HFFc6 (cell line): ENCODE measurements at places on chromosomes 16 and 17. TPM values are rescaled to one million over a fixed set of nuclear protein-coding genes. Genes with fewer than 3 reads are reported as not detected.

Gene FOXC2
- total RNA-seq: 6.3 to 8.3 TPM (median 6.9 TPM) in 3 replicates

Gene IFI35
- 6.4 to 19.8 TPM (median 9.4 TPM) in 3 replicates for total RNA-seq

Gene SULT1A1
- 0.13 to 0.40 TPM (median 0.18 TPM) in 3 replicates for total RNA-seq

Gene CREBBP
- total RNA-seq: 36.4 to 45.7 TPM (median 37.6 TPM) in 3 replicates

Gene SDF2
- 70.0 to 100 TPM (median 96.8 TPM) in 3 replicates for total RNA-seq

Gene DOC2A
- total RNA-seq: 0.19 TPM in 1 of 3 replicates, not detected in the others

Gene PITPNM3
- total RNA-seq: 0.87 to 1.1 TPM (median 1.1 TPM) in 3 replicates

Gene MMP28
- total RNA-seq: not detected in 3 replicates

Gene EPOP
- total RNA-seq: 0.85 to 1.3 TPM (median 1.3 TPM) in 3 replicates

Gene CDC27
- 179 to 202 TPM (median 193 TPM) in 3 replicates for total RNA-seq

Gene OR1E1
- total RNA-seq: not detected in 3 replicates

Gene IKZF3
- total RNA-seq: not detected in 3 replicates

Gene NXN
- 81.7 to 90.0 TPM (median 84.9 TPM) in 3 replicates for total RNA-seq

Gene FBXW10B
- 0.15 to 0.32 TPM (median 0.30 TPM) in 3 replicates for total RNA-seq

Gene CLDN6
- total RNA-seq: 0.24 TPM in 1 of 3 replicates, not detected in the others

Gene MED1
- 35.7 and 36.1 TPM in 2 replicates for total RNA-seq

Gene PMP22
- total RNA-seq: 28.0 and 39.4 TPM in 2 replicates

Gene RABEP2
- 21.3 to 25.2 TPM (median 23.7 TPM) in 3 replicates for total RNA-seq

Gene MT1F
- total RNA-seq: not detected in 2 replicates

Gene ASPA
- not detected in 2 replicates for total RNA-seq

Gene PDE6G
- 0.55 TPM in 1 of 3 replicates, not detected in the others for total RNA-seq

Gene TMEM106A
- 12.0 to 14.8 TPM (median 14.7 TPM) in 3 replicates for total RNA-seq

Gene ORC6
- total RNA-seq: 9.3 to 21.2 TPM (median 14.7 TPM) in 3 replicates

Gene RRAD
- 0.91 and 1.5 TPM in 2 replicates for total RNA-seq

Gene FA2H
- total RNA-seq: not detected in 3 replicates

Gene FAM171A2
- total RNA-seq: 1.7 and 1.9 TPM in 2 replicates

Gene KRT25
- total RNA-seq: not detected in 3 replicates

Gene KRT17
- 1.4 to 3.1 TPM (median 1.8 TPM) in 3 replicates for total RNA-seq

Gene PDPK1
- total RNA-seq: 34.2 and 35.9 TPM in 2 replicates

Gene CCL4L2
- not detected in 3 replicates for total RNA-seq
